ENCODE measurements at places on chromosomes 2 and 18.

- no peak for DNase-seq
These were observed 305.4 kb upstream of the RND3 start for GRCh38 chr2:150792780-150793300.

DNA sequence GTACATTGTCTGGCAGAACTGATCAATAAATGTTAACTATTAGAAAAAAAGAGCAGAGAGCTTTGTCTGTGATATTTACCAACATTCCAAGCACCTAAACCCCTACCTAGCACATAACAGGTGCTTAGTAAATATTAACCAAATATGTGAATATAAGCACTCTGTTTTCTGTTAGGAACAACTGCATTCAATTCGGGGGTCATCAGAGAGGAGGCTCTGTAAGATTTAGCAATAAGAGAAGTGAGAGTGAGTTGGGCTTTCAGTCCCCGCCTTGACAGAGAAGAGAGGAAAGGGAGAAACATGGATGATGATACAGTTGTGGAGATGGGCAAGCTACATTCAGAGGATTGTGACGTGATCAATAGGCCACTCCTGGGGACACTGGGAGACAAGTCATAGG lies 47.7 kb downstream of the MYOM1 start:
- DNase-seq: no peak

DNA sequence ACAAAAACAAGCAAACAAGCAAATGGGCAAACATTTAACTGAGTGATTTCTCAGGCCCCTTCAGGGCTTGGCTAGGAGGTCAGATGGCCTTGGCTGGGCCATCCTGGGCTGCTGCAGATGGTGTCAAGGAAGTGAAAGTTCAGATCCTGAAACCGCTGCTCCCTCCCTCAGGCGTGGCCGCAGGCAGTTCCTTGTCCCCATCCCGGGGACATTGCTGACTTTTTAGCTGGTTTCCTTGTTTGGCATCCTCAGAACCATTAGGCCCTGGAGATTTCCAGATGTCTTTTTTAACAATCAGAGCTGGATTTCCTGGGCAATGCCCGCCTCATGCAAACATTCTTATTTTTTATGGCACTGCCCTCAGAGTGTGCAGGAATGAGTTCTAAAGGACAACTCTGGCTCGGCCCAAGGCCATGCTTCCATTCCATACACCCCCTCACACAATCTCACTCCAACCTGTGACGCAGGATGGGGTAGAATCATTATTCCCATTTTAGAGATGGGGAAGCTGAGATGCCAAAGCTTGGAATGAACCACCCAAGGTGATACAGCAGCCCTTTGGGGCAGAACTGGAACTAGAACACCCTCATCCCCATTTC lies 86.1 kb upstream of the ZCCHC2 start:
- DNase-seq: no peak

GRCh38 chr2:43049836-43050801 lies 176.3 kb downstream of the ZFP36L2 start:
- DNase-seq: no peak

DNA sequence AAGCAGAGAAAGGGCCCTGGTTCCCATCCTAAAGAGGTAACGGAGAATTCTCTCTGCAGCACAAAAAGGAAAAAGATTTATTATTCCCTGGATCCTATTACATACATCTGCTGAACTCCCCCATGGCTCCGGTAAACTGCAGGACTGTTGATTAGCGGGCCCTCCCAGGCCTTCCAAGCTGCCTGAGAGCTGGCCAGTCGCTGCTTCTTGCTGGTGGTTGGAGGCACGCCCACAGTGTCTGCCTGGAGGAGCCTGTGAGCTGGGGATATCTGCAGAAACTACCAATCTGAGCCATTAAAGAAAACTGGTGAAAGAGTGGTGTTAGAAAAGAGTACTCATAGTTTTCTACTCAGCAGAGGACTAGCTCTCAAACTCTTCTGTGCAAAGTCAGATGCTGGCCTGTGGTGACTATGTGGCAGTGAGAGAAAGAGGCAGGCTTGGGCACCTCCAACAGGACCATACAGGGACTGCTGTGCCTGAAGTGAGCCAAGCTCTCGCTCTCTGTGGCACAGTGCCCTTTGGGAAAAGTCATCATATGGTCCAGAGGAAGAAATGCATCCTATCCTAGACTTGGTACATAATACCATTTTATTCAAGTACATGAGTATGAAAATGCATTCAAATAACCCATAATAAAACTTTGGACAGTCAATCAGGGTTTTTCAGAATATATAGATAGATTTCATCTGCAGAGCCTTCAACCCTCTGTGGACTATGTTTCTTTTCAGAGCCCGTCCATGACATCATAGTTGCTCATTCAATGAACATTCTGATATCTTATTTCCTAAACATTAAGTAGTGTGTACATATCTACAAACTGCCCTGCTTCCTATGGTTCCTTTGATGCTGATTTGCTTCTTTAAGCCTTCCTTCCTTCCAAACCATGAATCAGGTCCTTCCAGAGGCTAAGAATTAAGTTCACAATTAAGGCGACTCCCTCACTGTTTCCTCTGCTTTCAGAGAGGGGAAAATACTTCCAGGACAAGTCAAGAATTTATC lies 242.0 kb upstream of the LYPD1 start:
- DNase-seq: no peak

- no peak for DNase-seq
These were observed 57.3 kb upstream of the KLF7 start for GRCh38 chr2:207223051-207223450.

DNA sequence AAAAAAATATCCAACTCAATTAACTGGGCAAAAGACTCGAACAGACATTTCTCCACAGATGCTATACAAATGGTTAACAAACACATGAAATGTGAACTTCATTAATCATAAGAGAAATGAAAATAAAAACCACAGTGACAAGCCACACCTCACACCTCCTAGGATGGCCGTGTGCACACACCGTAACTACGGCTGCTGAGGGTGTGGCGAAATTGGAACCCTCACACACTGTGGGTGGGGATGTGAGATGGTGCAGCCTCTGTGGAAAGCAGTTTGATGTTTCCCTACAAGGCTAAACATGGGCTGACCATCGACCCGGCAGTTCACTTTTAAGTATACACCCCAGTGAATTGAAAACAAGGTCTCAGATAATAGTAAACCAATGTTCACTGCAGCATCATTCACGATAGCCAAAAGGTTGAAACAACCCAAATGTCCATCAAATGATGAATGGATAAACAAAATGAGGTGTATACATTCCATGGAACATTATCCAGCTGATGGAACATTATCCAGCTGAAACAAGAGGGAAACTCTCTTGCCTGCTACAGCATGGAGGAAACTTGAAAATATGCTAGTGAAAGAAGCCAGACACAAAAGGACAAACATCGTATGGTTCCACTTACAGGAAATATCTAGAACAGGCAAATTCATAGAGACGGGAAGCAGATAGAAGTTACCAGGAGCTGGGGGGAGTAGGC lies 32.2 kb downstream of the ZAP70 start:
- no peak for DNase-seq

- no peak for DNase-seq
These were observed 40.7 kb downstream of the KCNIP3 start for GRCh38 chr2:95337829-95338228.

- no peak for DNase-seq
These were observed 10.2 kb downstream of the ARID5A start for GRCh38 chr2:96546797-96547196.

DNA sequence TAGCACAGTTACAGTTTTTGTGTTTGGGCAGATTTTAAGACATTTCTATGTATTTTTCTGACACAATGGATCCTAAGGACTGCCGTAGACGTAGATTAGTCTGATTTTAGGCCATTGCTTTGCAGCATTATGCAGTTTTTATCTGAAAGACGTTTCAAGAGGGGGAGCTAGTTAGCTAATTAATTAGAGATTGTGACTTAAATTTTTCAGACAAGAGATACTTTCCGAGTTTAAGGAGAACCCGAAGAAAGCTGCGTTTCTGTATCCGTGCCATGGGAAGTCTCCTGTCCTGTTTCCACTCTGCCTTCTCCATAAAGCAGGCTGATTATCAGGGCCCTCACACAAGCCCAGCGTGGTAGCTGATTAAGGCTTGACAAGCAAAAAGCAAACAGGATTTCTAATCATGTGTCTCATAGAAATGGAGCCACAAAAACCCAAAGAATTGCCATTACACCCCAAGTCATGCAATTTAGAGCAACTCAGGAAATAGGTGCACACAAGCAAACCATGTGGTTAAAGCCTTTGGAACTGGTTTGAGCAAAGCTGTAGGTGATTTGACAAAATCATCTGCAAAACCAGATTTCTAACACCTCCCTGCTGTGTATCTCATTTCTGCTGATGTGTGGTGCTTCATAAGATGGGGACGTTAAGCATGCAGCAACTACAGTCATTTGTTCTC lies 808.1 kb downstream of the RNF144A start:
- DNase-seq: no peak

DNA sequence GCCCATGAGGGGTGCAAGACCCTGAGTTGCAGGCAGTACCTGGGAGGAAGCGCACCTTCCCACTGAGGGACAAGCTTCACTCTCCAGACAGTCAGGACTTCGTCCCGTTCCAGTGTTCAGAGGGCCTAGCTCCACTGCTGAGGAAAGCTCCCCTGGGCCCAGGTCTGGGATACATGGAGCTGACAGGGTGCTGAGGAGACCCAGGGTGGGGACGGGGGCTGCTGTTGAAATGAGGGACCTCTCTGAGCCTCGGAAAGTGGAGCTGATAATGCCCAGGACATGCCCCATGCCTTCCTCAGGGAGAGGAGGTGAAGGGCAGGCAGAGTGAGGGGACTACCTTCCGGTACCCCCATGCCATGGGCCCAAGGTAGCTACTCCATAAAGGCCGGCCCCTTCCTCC lies 169.2 kb upstream of the MYCN start:
- DNase-seq: no peak

- no peak for DNase-seq
These were observed 19.5 kb downstream of the CXCR4 start for GRCh38 chr2:136098441-136098840.

DNA sequence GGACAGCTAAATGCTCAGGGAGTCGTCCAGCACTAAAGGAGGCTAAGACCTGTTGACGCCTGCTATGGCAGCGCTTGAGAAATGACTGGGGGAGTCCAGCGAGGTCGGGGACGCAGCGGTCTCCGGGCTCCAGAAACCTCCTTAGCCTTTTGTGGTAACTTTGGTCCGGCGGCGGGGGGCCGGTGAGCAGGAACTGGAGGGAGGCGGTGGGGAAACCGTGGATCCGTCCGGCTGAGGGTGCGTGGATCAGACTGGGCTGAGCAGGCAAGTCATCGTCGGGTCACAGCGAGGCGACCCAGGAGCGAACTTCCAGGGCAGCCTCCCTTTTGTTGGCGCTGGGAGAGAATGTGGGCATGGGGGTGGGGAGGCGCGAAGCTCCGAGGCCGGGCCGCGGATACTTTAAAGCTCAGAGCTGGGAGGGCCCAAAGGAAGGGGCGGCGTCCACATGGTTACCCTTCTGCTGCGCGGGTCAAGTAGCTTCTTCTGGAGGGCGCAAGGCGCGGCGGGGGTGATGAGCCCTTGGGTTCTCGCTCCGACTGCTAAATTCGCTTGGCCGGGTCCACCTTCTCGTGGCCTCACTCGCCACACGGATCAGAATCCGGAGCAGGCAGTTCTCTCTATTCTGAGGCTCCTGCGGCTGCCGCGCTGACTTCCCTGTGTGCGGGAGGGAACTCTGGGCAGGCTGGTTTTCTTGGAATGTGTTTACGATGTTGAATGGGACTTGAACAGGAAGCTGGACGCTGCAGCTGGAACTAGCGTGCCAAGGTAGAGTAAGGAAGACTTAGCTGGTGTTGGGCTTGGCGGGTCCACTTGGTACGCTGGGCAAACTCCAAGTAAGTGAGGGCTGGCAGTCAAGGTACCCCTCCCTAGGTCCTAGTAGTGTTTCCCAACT lies 920 bp downstream of the GULP1 start:
- no peak for DNase-seq

DNA sequence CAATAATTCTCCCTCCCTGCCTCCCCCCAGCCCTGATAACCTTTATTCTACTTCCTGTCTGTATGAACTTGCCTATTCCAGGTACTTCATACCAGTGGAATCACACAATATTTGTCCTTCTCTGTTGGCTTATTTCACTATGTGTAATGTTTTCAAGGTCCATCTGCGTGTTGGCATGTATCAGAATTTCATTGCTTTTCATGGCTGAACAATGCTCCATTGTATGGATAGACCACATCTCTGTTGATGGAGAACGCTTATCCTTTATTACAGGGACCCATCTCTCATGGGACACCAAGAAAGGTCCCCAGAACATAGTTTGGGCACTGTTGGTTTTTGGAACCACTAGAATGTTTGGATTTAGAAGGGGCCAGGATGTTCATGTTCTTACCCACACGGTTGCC lies 40.2 kb downstream of the ATOH8 start:
- no peak for DNase-seq

DNA sequence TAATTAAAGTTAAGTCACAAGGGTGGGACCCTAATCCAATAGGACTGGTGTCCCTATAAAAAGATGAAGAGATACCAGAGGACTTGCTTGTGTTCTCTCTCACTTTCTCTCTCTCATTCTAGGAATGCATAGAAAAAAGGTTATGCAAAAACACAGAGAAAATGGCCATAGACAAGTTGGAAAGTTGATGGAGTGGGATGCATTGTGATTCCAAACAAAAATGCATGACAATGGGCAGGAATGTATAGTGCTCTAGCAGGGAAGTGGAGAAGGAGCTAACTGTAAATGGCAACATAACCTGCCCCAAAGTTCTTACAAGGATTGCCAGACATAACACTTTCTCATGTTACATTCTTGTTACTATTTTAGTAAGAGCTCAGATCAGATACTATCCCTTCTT lies 301.6 kb upstream of the LRATD1 start:
- no peak for DNase-seq

GRCh38 chr2:175188761-175189160 lies 7.3 kb upstream of the ATP5MC3 start:
- DNase-seq: no peak

GRCh38 chr18:36757991-36758390 lies 70.8 kb downstream of the TPGS2 start:
- no peak for DNase-seq

DNA sequence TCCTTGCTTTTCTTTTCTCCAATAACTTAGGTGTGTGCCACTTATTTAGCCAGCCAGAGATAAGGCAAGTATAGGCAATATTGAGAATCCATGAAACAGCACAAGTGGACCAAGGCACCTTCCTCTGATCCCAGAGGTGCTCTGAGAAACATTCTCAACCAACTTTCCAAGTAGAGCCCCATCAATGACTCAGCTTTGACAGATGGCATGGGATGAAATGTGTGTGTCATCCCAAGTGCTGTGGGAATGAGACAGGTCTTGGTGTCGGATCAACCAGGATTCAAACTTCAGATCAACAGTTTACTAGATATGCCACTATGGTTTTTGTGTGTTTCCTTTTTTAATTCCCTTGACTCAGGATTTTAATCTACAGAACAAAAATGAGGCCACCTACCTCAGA lies 164.0 kb downstream of the GRB14 start:
- DNase-seq: no peak

DNA sequence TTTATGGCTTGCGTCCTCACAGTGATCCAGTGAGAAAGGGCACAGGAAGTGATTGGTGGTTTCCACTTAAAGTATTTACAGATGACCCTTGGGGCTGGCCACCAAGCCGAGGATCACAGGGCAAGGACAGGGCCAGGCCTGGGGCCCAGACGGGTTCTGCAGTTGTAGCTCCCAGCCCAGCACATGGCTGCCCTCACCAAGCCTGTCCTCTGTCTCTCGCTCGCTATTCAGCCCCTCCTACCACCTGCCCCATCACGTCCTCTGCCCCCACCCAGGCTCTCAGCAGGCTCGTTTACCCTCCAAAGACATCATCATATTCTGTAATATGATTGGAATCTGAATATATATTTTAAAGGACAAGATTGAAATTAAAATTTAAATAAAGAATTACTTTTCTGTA lies 246.0 kb downstream of the KLHL29 start:
- no peak for DNase-seq

GRCh38 chr2:83689402-83689801 lies 769.7 kb downstream of the SUCLG1 start:
- DNase-seq: no peak
